ENCODE measurements at places on chromosomes 3 and 15.

- DNase-seq = no peak
Measured at GRCh38 chr3:115478359-115478758, 145.0 kb upstream of the GAP43 start.

DNA sequence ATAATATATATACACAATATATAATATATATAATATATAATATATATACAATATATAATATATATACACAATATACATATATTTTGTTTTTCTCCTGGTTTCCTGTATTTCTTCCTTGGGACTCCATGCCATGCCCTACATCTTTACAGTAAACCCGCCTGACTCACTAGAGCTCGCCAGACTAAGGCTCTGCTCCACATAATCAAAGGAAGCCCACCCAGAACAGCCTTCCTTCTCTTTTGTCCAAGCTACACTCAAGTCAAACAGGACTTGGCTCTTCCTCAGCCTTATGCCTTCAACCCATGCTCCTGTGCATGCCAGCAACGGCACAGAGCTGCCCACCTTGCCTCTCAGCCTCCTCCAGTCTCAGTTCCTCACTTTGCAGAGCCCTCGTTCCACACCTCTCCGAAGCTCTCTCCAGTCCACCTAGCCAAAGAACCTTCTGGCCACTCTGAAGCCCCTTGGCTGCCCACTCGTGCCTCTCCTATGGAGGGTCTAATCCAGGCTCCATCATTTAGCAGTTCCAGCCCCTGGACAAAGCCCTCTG lies 109.1 kb downstream of the RFTN1 start:
- DNase-seq = no peak

- DNase-seq = peak; percentile 84
Measured at GRCh38 chr3:42369304-42369703, 41.1 kb downstream of the LYZL4 start.

GRCh38 chr3:73759297-73759711 lies 134.6 kb upstream of the PDZRN3 start:
- no peak for DNase-seq

- DNase-seq = peak; percentile 47
Measured at GRCh38 chr15:97961067-97961954, 808 bp downstream of the ARRDC4 start.

DNA sequence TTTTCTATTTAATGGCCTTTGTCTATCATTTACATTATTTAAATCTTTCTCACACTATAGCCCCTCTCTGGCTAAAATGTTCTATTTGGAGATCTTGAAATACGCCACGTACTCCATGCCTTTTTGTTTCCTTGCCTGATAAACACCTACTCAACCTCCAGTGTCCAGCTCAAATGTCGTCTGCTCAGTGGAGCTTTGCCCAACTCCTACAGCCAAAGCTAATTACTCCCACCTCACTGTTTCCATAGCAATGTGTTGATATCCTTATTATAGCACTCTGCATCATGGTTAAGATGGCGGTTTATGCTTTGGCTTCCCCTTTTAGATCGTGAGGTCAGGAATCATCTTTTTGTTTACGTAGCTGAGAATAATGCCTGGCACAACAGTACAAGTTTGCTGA lies 55.9 kb downstream of the NGLY1 start:
- no peak for DNase-seq

- peak; percentile 87 for DNase-seq
Measured at GRCh38 chr3:58013973-58014649, 5.9 kb downstream of the FLNB start.

DNA sequence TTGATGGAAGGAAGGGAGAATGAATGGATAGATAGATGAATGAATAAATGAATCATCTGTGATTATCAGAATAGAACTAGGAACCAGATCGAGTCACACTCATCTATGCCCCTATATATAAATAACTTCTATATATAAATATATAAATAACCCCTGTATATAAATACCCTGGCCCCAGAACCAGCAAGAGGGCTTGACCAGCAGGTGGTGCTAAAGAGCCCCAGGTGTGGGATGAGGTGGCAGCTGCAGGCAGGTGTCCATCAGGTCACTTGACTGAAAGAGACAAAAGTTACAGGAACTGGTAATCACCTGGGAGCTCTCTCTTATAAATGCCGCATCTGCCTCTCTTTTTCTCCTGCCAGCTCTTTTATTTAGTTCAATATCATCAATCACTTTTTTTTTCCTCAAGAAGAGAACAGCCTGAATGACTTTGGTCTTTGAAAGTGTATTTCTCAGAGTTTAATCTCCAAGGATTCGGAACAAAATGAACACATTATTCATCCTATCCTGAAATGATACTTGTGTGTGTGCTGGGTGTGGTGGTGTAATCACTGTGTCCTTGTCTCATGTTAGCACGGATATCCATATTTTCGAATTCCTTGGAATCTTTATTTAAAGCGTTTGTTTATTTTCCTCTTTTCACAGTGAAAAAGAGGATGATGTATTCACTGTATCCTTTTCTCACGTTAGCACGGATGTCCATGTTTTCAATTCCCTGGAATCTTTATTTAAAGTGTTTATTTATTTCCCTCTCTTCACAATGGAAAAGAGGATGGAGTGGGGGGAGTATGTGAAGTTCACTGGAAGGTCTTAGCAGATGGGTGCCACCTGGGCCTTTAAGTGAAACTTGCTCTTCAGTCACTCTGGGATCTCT lies 35.4 kb upstream of the ATG7 start:
- DNase-seq = no peak

DNA sequence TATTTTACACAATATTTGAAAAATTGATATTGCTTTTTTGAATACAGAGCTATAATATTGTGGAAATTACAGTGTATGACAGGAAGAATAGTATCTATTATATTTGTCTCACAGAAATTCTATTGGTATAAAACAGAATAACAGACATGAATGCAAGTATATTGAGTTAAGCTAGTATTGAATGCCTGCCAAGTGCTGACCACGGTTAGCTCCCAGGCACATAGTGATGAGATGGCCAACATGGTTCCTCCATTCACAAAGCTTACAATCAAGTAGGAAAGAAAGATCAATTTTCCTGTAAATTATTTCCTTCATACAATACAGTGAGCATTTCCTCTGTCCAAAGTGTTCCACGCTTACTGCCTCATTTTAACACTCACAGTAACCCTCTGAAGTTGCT lies 67.6 kb downstream of the TP63 start:
- DNase-seq = no peak

GRCh38 chr15:22961762-22962161 lies 18.4 kb downstream of the CYFIP1 start:
- no peak for DNase-seq

GRCh38 chr3:40042752-40043443 lies 233.5 kb downstream of the MYRIP start:
- DNase-seq = no peak

- DNase-seq = peak; percentile 80
Measured at GRCh38 chr15:92492551-92493115, 99.0 kb downstream of the ST8SIA2 start.

- no peak for DNase-seq
Measured at GRCh38 chr15:45093013-45093412, 21.0 kb downstream of the DUOX2 start.

- DNase-seq = no peak
Measured at GRCh38 chr3:45597581-45597980, 3.0 kb downstream of the LIMD1 start.

GRCh38 chr3:165464736-165465135 lies 268.6 kb upstream of the SLITRK3 start:
- DNase-seq = no peak

DNA sequence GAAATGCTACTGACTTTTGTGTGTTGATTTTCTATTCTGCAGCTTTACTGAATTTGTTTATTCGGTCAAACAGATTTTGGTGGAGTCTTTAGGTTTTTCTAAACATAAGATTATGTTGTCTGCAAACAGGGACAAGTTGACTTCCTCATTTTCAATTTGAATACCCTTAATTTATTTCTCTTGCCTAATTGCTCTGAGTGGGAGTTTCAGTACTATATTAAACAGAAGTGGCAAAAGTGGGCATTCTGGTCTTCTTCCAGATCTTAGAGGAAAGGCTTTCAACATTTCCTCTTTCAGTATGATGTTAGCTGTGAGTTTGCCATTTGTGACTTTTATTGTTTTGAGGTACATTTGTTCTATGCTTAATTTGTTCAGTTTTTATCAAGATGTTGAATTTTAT lies 268.5 kb downstream of the WNT5A start:
- no peak for DNase-seq

DNA sequence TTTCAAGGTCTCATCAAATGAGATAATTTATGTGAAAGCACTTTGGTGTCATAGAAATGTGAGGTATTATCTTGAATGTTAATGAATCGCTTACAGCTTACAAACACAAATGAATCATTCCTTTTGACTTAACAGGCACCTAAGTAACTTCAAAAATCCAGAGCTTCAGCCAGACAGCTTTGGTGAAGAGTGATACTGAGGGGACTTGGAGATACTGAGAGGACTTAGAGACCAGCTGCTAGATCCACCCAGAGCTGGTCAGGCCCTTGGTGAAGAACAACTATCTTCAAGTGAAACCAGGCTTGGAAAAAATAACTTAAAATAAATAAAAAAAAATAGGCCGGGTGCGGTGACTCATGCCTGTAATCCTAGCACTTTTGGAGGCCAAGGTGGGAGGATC lies 16.2 kb upstream of the ZFYVE19 start:
- DNase-seq = no peak

DNA sequence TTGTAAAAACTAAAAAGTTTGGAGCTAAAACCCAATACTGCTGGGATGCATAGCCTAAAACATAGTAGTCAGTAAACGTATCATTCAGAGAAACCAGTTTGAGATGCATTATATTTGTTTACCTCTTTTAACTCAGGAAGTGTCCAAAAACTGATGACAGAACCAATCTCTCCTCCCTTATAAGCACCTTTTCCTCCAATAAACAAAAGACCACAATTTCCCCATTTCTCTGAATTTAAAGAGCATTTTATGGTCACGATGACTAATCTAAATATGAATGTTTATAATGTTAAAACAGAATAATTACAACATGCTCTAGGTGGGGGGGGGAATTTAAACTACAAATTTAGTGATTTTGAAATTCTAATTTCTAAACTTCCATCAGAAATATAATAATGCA lies 58.5 kb downstream of the CEP63 start:
- DNase-seq = no peak

GRCh38 chr3:16319307-16319706 lies 54.3 kb downstream of the OXNAD1 start:
- no peak for DNase-seq

GRCh38 chr15:78396976-78397375 lies 41.0 kb upstream of the IREB2 start:
- peak; percentile 32 for DNase-seq

GRCh38 chr3:14630404-14631100 lies 21.0 kb upstream of the CCDC174 start:
- no peak for DNase-seq

DNA sequence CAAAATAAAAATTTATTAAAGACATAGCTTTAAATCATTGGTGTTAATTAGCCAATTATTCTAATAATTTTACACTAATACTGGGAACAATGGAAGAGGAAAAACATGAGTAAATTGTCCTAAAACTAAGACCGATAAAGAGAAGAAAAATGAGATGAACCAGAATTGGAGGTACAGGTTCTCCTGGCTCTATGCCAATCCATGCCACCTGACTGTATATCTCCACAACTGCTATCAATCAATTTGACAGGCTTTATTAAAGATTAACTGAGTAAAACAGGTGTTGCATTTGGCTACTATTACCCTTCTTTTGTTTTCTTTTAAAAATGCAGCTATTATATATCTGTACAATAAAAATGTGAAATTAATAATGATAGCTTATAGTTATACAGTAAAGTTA lies 850.0 kb downstream of the CADM2 start:
- no peak for DNase-seq

GRCh38 chr3:148211725-148212124 lies 486.0 kb upstream of the AGTR1 start:
- DNase-seq = no peak

DNA sequence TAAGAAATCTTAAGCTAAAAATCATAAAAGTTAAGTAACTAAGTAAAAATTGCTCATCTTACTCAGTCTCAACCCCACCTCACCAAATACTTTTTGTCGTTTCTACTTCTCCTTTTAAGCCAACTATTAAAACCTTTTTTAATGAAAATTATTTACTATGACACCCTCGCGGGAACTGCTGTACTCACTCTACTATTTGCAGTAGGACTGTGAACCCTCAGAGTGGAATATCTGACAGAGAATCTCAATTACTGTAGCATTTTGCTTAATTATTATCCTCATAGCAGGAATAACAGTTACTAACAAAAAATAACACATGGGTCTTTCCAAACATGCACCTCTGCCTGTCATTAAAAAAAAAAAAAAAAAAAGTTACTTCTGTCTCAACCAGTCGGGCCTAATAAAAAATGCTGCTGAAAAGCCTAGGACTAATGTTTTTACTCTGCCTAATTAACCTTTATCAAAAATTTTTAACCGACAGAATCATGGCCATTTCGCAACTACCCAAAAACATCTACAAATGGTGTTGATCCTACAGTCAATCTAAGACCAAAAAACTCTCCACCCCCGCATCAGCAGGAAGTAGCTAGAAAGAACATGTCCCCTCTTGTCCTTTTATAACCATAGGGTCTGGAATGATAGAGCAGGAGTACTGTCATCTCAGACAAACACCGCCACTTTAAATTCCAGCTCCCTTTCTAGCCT lies 10.2 kb downstream of the ALDH1L1 start:
- no peak for DNase-seq

DNA sequence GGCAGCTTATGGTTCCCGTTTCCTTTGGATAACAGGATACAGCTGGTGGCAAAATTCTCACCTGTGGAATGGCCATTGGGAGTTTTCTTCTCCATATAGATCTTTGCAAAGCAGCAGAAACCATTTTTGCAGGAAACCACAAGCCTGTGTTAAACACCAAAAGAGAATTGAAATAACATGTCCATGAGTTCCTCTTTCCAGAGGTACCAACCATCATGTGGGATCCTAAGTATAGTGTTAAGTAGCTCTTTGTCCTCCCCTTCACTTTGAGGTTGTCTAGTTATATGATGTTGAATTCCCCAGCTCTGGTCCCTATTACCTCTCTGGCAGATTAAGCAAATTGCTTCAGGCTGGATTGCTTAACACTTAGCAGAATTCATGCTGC lies 94.9 kb downstream of the AKAP13 start:
- no peak for DNase-seq

DNA sequence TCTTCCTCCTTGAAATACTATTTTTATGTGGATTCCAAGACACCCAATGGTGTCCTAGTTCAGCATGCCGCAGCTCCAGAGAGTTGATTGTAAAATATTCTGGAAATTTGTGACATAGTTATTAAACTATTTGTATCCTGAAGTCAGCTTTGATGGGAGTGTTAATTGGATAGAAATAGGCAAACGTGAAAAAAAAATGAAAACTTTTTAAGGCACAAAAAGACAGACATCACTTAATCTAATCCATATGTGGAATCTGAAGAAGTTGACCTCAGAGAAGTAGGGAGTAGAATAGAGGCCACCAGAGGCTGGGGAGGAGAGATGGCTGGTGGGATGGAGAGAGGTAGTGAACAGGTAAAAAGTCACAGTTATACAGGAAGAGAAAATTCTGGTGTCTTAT lies 704.2 kb downstream of the ROBO1 start:
- DNase-seq = no peak

- DNase-seq = no peak
Measured at GRCh38 chr3:188689101-188689574, 482.6 kb upstream of the TPRG1 start.

All from left hindlimb (tissue), 1 donor.